ENCODE measurements at places on chromosomes 7 and 10. TPM values are rescaled to one million over a fixed set of nuclear protein-coding genes. Genes with fewer than 3 reads are reported as not detected.
A peak's percentile ranks its signal among the peaks of the same experiment; 100 is the strongest.

DNA sequence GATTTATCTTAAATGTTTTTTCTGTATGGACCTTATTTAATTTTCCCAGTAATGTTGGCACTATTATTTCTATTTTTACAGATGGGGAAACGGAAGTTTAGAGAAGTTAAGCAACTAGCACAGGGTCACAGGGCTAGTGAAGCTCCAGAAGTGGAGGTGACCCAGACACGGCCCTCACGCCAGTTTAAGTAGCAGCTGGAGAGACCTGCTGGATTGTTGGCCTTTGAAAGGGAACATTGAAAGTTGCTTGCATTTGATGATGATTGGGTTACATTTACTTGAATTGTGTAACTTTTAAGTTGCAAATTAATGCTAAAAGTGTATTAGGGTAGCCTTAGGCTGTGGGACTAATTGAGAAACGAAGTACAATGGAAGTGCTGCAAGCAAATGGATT lies 25.6 kb downstream of the CDK14 start:
- DNase-seq = peak; percentile 31

KIF11 gene
- 7.5 TPM for total RNA-seq

PNLIP gene
- not detected for total RNA-seq

DNA sequence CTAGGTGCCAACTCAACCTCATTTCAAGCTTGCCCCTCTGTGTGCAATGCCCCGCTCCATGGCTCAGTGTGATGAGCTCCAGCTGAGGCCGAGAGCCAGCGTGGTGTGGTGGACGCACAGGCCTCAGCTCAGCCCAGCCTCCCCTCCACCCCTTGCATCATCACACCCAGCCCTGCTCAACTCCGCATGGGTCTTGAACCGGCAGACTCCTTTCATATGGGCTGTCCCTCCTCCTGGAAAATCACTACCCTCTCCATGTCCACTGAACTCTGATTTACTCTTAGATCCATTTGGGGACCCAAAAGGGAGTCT lies 16.6 kb upstream of the SLC18A3 start:
- no peak for DNase-seq

GRCh38 chr10:14312014-14312413 lies 18.7 kb downstream of the FRMD4A start:
- no peak for DNase-seq

GRCh38 chr10:128275388-128276177 lies 149.4 kb upstream of the MKI67 start:
- DNase-seq = no peak

- no peak for DNase-seq
These were observed 293.7 kb downstream of the FZD1 start for GRCh38 chr7:91557789-91558404.

GRCh38 chr7:105881439-105881838 lies 5.0 kb upstream of the ATXN7L1 start:
- no peak for DNase-seq

- DNase-seq = no peak
These were observed 414.7 kb upstream of the SEMA3C start for GRCh38 chr7:81333536-81333935.

DNA sequence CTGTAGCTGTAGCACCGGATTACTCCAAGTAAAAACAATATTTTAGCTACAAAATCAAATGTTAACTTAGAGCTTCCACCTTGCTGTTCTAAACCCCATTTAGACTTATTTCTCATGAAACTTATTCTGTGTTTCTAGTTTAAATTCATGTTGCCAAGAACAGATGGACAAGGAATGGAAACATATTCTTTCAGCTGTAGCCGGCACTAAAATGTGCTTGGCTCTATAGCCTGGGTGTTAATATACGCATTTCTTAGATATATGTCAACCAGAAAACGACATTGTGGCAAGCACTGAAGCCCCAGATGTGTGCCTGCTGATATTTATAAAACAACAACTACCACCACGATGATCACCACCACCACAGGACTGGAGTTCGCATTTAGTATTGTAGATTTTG lies 190.3 kb upstream of the ETV1 start:
- DNase-seq = no peak

- DNase-seq = no peak
These were observed 98.4 kb upstream of the SAMD8 start for GRCh38 chr10:75013007-75013406.

CDK14 gene
- 117 TPM for total RNA-seq

GRCh38 chr7:47940088-47941013 lies 7.9 kb downstream of the PKD1L1 start:
- peak; percentile 35 for DNase-seq

Data from lung (tissue), 17 donors.